ENCODE measurements at places on chromosomes 3 and 15.

DNA sequence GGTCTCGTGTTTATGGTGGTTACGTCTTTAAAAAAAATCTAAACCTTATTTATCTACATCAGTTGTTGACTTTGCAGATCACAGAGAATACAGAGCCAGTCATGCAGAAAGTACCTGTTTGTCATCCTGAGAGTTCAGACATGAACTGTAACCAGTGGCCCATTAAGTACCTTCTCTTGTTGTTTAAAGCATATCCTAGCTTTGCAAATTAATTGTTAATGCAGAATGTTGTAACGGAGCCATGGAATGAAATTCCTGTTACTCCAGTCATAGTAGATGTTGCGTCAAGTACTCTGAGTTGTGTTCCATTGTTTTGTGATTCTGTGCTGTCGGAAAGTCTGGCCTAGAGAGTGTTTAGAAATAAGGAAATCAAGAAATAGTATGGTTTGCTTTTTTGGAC, 205.2 kb downstream of the RBMS3 start:
- no peak for DNase-seq

DNA sequence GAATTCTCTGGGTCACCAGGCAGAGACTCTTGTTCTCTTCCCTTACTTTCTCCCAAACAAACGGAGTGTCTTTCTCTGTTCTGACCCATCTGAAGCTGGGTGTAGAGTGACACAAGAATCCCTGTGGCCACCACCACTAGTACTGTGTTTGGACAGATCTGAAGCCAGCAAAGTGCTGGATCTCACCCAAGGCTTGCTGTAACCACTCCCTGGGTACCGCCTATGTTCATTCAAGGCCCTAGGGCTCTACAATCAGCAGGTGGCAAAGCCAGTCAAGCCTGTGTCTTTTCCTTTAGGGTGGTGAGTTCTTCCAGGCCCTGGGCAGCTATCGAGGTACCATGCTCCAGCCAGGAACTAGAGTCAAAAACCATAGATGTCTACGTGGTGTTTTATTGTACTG, 149.2 kb upstream of the CTNNB1 start:
- DNase-seq: no peak

- DNase-seq: no peak
These were observed 71.3 kb downstream of the MAGI1 start for GRCh38 chr3:65967451-65967850.

DNA sequence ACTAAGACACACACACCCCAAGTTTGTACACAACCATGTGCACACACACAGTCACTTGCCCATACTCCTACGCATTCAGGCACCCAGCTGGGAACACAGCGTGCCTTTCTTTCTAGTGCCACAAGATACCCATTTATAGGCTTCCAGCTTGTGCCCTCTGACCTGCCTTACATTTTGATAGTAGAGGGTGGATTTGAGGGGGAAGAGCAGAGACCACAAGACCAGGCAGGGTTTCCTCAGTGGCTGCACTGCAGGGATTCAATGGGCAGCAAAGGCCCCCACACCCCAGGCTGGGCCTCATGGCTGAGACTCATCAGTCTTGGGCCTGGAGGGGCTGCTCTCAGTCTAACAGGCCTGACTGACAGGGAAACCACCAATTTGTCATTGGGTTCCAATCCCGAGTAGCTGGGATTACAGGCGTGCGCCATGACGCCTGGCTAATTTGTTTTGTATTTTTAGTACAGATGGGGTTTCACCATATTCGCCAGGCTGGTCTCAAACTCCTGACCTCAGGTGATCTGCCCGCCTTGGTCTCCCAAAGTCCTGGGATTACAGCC, 18.8 kb upstream of the ANKDD1A start:
- DNase-seq: no peak

GRCh38 chr3:50512131-50512530, 8.7 kb upstream of the CACNA2D2 start:
- no peak for DNase-seq

- no peak for DNase-seq
These were observed 20.9 kb upstream of the SSUH2 start for GRCh38 chr3:8665407-8665896.

Measured in SK-N-SH (cell line).